ENCODE measurements at places on chromosomes 2 and 18.

- no peak for DNase-seq
These were observed 115.9 kb upstream of the TWIST2 start for GRCh38 chr2:238731961-238732360.

- no peak for DNase-seq
These were observed 48.3 kb downstream of the CDH2 start for GRCh38 chr18:28128659-28128980.

GRCh38 chr2:232447638-232448303 lies 8.2 kb upstream of the ALPI start:
- DNase-seq: no peak

- DNase-seq: no peak
These were observed 594.0 kb upstream of the ACVR2A start for GRCh38 chr2:147250652-147251356.

DNA sequence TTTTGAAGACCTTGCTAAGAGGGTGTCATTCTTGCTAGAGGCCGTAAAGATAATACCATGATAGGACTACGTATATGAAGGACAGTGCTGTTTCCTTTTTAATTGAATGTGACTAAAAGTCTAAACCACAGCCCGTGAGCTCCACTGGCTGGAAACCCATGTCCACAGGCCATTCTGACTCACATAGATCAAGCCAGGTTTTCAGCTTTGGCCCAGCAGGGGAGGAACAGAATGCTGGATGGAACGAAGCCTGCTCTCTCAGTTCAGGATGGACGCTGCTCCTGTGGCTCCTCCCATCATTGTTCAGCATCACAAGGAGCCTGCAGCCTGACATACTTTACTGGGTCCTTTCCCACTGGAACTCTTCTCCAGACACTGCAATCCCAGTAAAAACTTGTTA lies 47.6 kb downstream of the ALPK2 start:
- no peak for DNase-seq

DNA sequence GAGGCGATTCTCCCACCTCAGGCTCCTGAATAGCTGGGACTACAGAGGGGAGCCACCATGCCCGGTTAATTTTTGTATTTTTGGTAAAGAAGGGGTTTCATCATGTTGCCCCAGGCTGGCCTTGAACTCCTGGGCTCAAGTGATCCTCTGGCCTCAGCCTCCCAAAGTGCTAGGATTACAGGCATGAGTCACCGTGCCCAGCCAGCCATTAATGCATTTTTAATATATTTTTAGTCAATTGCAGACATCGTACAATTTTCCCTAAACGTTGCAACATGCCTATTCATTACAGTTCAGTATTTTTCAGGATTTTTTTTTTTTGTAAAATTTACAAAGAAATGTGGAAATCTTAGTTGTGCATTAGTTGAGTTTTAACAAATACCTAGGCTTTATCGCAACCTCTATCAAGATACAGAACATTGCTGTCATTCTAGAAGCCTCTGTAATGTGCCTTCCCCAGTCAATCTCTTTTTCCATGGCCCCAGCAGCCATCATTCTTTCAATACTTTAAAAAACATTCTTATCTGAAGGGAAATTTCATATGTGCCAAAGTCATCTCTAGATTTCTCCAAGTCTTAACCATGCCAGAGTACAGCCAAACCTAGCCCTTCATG lies 14.7 kb downstream of the NABP1 start:
- DNase-seq: no peak

GRCh38 chr2:177533253-177533652 lies 140.7 kb downstream of the AGPS start:
- no peak for DNase-seq

GRCh38 chr2:121803503-121803902 lies 48.1 kb downstream of the TSN start:
- DNase-seq: peak; percentile 90

GRCh38 chr2:226137201-226137811 lies 662.3 kb downstream of the IRS1 start:
- no peak for DNase-seq

DNA sequence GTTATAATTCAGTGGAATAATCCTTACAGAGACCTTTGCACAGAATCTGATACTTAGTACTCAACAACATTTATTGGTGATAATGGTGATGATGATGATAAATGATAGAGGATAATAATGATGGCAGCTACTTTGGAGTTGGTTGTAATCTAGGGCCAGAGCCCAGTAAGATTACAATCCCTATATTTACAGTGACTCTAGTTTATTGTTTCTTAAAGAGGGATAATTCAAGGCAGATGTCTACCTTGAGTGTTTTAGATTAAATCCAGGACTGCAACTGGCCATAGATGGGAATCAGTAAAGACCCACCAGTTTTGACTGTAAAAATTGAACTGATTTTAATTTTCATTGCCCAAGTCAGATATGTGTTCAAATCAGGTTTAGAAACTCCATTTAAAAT lies 813.9 kb upstream of the CNTNAP5 start:
- DNase-seq: no peak

DNA sequence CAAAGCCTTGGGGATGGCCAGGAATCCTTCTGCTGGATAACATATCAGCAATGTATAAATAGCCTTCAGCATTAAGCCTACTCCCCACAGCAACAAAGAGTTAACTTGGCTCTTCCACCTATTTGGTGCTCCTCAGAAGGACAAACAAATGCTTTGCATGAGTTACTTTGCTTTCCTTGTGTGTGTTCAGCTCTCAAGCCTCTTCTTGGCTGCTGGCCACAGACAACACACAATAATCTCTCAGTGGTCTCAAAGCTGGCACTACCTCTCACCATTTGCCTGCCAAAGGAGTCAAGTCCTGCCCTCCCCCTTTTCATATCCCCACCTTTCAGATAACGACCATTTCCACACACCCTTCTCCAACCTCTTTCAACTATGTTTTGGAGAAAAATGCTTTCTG lies 17.5 kb downstream of the FTCDNL1 start:
- DNase-seq: peak; percentile 71

GRCh38 chr2:174477759-174478158 lies 9.1 kb downstream of the GPR155 start:
- DNase-seq: no peak

DNA sequence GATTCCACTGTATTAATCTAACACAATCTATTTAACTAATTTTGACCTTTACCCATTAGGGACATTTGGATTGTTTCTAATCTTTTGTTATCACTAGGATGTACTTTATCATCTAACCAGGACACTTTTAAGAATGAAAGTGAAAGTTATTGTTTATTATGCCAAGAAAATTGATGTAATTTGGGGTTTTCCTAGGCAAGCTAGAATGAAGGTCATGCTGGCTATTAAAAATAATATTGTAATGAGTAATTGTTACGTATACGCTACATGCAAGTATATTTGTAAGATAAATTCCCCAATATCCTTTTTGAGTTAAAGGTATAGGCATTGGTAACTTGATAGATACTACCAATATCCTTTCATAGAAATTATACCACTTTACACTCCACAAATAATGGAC lies 74.6 kb downstream of the COL5A2 start:
- no peak for DNase-seq

DNA sequence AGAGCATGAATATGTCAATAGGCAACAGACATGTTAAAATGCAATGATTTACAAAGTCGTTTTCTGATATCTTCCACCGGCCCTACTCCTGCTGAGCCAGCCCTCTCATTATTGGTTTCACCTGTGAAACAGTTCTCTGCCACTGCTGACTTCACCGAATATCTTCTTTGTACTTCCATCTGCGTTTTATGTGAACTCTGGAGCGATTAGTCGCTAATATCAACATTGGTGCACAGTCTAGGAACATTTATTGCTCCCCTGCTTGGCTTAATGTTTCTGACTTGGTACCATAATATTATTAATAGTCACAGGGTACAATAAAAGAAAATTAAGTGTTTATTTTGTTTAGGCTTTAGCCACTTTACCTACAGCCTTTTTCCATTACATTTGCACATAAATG lies 105.5 kb downstream of the NCKAP5 start:
- no peak for DNase-seq

DNA sequence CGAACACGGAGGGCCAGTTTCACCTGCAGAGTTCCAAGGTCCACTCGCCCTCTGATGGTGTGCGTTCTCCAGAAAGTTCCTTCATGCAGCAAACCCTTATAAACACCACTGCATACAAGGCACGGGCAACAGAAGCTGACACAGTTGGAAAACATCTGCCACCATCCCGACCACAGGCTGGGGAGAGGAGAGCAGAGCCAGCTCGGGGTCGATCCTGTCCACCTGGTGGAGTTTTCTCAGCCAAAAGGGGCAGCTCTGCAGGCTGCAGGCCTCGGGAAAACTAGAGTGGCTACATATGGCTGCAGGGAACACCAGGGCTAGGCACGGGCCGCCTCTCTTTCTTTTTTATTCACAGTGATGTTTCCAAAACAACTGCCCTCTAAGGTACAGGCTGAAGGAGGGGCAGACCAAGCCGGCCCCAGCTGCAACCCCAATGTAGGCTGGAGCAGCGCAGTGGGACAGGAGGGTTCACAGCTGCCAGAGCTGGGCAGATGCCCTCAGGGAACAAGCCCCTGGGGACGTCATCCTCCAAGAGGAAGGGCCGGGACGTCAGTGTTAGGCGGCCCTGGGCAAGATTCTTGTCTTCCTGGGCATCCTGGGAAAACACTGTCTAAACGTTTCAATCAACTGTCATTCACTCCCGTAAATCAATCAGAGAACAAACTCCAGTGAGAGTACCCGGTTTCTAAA lies 274.7 kb downstream of the TWIST2 start:
- DNase-seq: no peak

DNA sequence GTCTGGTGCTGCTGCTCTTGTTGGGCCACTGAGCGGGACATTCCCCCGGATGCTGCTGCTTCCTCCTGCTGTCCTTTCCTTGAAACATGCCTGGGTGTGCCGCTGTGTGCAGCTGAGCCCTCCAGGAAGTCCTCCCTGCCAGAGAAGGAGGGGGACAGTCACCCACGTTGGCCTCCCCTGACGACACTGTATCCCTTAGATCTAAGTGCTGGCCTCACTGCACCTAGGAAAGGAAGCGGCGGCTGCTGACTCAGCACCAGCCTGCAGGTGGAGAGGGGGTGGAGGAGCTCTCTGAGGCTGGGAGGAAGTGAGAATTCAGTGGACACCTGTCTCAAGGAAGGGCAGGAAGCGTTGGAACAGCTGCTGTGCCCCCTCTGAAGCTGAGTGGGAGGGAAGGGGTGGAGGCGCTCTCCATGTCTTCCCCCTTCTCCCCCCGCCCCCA lies 239.8 kb downstream of the HAUS1 start:
- DNase-seq: no peak

GRCh38 chr2:64029116-64029665 lies 10.0 kb upstream of the VPS54 start:
- DNase-seq: peak; percentile 76

DNA sequence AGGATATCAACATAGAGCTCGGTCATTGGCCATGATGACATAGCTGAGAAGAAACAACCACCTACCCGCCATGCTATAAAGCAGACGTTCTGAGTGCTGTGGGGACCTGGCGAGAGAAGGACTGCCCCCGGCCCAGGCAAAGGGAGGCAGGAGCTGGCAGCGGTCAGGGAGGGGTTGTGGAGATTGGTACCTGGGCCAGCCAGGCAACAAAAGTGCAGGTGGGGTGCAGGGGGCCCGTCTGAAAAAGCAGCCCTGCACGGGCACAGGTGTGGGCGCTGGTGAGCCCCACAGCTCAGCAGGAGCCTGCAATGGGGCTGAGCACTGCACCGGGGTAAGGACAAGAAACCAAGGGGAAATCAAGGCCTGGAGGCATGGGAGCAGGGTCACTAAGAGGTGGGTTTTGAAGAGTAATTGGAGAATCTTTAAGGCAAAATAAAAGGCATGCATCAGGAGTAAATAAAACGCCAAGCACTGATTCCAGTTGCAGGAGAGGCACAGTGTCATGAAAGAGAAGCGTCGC lies 464.0 kb downstream of the EIPR1 start:
- DNase-seq: no peak

- no peak for DNase-seq
These were observed 286.4 kb downstream of the TXNL1 start for GRCh38 chr18:56351911-56352500.

GRCh38 chr2:171399292-171399691 lies 34.5 kb downstream of the METTL8 start:
- DNase-seq: no peak

DNA sequence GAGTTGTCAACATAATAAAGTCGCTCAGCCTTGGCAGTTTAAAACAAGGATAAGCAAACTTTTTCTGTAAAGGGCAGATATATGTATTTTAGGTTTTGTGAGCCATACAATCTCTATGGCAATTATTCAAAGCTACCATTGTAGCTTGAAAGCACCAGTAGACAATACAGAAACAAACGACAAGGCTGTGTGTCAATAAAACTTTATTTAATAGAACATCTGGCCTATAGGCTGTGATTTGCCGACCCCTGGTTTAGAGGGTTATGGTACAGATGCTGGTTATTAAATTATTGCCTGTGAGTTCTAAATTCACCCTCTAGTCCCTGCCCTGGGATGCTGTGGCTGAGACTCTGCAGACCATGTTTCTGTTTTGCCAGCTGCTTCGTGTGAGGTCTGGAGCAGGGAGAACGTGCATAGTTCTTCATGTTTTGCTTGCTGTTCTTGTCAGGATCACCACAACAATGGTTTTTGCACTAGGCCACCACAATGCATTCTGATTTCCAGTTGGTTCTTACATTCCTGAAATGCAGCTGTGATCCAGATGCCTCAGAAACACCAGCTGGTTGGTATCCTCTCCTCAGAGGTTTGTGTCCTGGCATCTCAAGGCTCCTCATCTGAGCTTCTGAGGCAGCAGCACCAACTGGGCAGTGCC lies 46.6 kb downstream of the ICOS start:
- DNase-seq: no peak

GRCh38 chr2:44522846-44523245 lies 161.1 kb downstream of the CAMKMT start:
- DNase-seq: no peak

DNA sequence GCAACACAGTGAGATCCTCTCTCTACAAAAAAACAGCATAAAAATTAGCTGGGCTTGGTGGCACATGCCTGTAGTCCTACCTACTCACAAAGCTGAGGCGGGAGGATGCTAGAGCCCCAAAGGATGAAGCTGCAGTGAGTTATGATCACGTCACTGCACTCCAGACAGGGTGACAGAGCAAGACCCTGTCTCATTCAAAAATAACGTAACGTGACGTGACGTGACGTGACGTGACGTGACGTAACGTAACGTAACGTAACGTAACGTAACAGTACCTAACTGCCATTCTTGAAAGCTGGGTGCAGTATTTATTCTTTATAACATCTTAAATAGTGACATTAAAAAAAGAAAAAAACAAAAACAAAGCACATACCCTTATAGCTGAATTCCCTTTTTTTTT lies 51.7 kb downstream of the NOL10 start:
- DNase-seq: no peak

DNA sequence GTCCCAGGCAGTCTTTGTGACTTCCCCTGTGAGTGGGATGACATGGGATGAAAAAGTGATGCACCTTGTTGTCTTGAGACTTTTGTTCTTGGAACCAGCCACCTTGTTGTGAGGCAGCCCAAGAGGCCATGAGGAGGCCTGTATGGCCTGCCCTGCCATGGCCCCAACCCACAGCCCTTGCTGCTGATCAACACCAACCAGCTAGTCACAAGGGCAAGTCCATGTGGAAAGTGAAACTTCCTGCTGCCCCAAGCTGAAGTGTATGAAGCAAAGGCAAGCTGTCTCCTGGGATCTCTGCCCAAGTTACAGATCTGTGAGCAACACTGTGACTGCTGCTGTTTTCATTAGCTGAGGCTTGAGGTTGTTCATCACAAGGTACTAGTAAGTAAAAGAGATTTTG lies 21.6 kb downstream of the TMEM18 start:
- no peak for DNase-seq
